ENCODE measurements at places on chromosomes 5 and 9. TPM values are rescaled to one million over a fixed set of nuclear protein-coding genes. Genes with fewer than 3 reads are reported as not detected.

The NKD2 gene
- total RNA-seq, result 5.0 TPM

The GPRIN1 gene
- total RNA-seq, result 0.37 TPM

The SPAAR gene
- total RNA-seq, result 4.0 TPM

The HSPB3 gene
- total RNA-seq, result 25.5 TPM

GRCh38 chr5:88743231-88743834 lies 139.7 kb downstream of the MEF2C start:
- DNase-seq, result no peak

DNA sequence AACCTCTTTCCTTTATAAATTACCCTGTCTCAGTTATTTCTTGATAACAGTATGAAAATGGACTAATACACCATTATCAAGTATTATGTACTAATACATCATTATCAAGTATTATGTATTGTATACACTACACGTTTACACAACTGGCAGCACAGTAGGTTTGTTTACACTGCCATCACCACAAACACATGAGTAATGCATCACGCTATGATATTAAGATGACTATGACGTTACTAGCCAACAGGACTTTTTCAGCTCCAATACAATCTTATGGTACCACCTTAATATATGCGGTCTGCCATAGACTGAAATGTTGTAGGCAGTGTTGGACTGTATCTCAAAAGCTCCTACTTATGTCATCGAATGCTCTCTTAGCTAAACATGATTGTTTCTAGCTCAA lies 28.2 kb downstream of the PRELID2 start:
- no peak for DNase-seq

DNA sequence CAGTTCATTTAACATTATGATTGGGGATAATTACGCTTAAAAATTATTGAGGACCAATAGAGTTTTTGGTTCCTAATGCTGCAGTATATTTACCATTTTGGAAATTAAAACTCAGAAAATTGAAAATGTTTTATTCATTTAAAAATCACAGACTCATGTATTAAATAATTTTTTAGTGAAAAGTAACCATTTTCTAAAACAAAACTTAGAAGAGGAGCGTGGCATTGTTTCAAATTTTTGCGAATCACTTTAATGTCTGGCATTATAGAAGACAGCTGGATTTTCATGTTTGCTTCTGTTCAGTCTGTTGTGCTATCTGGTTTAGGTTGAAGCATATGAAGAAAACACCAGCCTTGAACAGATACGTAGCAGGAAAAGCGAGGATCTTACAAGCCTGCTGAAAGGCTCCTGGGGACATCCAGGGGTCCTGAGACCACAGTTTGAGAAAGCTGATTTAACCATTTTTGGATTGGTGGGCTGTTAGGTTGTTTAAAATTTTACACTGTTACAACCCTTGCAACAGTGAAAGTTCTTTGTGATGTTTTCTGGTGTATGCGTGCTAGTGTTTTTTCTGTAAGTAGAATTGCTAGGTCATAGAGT lies 1.6 kb downstream of the ZFYVE16 start:
- no peak for DNase-seq

GRCh38 chr5:167731951-167732350 lies 559.5 kb upstream of the WWC1 start:
- DNase-seq, result no peak

The RBM22 gene
- total RNA-seq, result 27.8 TPM

- no peak for DNase-seq
These were observed 33.2 kb upstream of the SNX2 start for GRCh38 chr5:122741681-122742080.

The PCDHGA4 gene
- total RNA-seq, result 4.7 TPM

GRCh38 chr5:14406554-14406849 lies 175.1 kb upstream of the OTULINL start:
- DNase-seq, result peak; percentile 90

- no peak for DNase-seq
These were observed 110.1 kb downstream of the SLIT3 start for GRCh38 chr5:169190849-169191248.

The FCN1 gene
- 16.5 TPM for total RNA-seq

GRCh38 chr5:164098531-164098930 lies 593.1 kb downstream of the MAT2B start:
- DNase-seq, result no peak

The DIRAS2 gene
- not detected for total RNA-seq

The TLR4 gene
- 18.1 TPM for total RNA-seq

- DNase-seq, result no peak
These were observed 651.3 kb upstream of the ACO1 start for GRCh38 chr9:31733166-31733565.

DNA sequence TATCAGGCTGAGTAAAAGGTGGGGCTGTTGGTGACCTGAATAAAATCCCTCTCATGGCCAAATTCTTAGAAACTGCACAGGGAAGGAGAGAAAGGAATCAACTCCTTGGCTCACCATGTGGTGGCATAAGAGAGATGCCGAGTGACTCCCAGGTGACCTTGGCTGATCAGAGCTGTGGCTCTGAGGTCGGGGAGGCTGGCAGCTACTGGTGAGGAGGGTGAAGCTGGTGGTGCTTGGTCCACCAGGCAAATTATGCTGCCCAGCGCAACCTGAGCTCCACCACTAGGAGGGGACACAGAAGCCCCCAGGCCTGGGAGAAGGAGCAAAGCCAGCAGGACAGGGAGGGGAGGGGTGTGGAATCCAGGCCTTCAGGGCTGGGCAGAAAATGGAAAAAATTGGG lies 111.2 kb upstream of the IL12B start:
- DNase-seq, result no peak

DNA sequence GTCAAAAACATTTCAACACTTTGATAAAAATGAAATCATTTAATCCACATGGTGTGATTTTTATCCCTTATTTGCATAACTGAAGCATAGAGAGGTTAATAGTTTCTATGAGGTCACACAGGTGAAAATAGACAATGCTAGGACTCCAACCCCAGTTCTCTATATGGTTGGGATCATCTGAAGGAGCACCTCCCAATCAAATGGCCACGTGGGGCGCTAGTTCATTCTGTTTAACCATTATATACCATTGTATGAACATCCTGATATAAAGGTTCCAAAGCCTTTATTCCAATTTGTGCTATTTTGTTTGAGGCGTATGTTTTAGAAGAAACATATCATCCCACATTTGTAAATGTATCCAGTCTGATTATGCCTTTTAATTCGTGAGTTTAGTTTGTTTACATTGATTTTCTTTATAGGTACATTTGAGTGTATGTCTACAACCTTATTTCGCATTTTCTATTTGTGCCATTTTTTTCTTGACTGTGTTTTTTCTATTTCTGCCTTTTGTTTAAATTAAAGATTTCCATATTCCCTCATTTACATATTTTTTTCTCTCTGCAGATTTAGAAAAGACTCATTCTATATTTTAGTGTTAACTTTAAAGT lies 1092.0 kb downstream of the MAT2B start:
- no peak for DNase-seq

DNA sequence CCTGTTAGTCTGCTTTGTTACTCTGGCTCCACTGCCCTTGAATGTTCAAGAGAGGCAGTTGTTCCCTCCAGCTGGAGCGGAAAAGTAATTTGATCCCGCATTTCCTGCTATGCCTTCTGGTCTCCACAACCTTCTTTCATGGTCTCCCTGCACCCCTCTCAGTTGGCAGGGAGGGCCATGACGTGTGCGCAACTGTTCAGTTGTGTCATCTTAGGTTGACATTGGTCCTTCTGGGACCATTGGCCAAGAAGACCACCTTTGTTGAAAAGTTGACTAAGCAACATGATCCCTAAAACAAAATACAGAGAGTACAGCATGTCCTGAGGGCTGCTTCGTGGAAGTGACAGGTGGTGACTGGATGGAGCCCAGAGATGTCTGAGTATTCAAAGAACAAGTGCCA lies 192.5 kb upstream of the TUT7 start:
- no peak for DNase-seq

The CDX1 gene
- total RNA-seq, result not detected

The ECSCR gene
- 39.7 TPM for total RNA-seq

- no peak for DNase-seq
These were observed 75.3 kb downstream of the LHFPL2 start for GRCh38 chr5:78573318-78573717.

DNA sequence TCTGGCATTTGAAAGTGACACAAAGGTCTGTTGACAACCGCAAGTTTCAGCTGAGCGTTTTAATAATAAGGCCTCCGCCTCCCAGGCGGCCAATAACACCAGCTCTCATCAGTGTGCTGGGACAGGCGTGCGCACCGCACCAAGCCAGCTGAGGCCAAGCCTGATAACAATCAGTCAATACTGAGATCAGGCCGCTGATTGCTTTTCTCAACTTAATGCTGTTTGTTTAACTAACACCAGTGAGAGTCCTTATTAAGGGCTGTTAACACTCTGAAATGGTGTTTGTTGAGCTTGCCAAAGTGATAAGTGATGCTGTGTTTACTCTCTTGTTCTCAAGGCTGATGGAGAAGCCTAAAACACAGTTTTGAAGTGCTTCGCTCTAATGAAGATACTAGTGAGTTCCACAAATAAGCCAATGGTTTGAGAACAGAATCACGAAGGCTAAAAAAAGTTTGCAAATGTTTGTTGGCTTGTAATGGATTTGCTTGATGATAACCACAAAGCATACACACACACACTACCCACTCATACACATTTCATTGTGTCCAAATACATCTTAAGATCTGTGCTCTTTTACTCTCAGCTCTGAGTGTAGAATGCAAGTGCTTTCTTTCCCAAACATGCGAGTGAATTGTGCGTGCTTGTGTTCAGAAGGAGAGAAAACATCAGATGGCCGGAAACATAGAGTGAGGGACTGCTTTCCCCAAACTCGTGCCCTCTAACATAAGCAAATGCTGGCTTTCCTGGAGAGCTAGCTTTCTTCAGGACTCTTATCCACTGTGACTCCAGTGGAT lies 330.4 kb upstream of the KLF4 start:
- no peak for DNase-seq

- no peak for DNase-seq
These were observed 402.3 kb upstream of the ADAMTS16 start for GRCh38 chr5:4737868-4738267.

DNA sequence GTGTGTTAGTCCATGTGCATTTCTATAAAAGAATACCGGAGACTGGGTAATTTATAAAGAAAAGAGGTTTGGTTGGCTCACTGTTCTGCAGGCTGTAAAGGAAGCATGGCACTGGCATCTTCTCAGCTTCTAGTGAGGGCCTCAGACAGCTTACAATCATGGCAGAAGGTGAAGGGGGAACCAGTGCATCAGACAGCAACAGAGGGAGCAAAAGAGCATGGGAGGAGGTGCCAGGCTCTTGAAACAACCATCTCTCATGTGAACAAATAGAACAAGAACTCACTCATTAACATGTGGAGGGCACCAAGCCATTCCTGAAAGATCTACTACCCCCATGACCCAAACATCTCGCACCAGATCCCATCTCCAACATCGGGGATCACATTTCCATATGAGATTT lies 89.2 kb upstream of the IL33 start:
- DNase-seq, result no peak

- no peak for DNase-seq
These were observed 348.3 kb downstream of the ISL1 start for GRCh38 chr5:51731421-51732029.

- no peak for DNase-seq
These were observed 815.8 kb downstream of the BRINP1 start for GRCh38 chr9:118553465-118553864.

DNA sequence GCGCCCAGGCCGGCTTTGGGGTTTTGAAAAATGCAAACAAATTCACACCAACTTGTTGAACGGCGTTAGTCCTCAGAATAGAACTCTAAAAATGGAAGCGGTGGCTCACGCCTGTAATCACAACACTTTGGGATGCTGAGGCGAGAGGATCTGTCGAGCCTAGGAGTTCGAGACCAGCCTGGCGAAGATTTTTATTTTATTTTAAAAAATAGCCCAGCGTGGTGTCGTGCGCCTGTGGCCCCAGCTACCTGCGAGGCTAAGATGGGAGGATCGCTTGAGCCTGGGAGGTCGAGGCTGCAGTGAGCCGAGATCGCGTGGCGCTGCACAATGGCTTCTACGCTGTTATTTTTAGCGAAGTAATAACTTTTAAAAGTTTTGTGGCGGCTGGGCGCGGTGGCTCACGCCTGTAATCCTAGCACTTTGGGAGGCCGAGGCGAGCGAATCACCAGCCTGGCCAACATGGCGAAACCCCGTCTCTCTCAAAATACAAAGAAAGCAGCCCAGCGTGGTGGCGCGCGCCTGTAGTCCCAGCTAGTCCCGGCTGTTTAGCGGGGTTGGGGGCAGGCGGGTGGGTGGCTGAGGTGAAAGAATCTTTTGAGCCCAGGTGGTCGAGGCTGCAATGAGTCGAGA lies 694 bp upstream of the PLIN2 start:
- peak; percentile 86 for DNase-seq

Data from posterior vena cava (tissue), 2 donors.